ENCODE measurements at places on chromosomes 3 and 15. TPM values are rescaled to one million over a fixed set of nuclear protein-coding genes. Genes with fewer than 3 reads are reported as not detected.

Gene MYLK
- total RNA-seq: 116 TPM

Gene LHFPL4
- total RNA-seq: not detected

Gene WDR93
- total RNA-seq: not detected

Gene AP3B2
- total RNA-seq: 0.34 TPM

Gene FBXO40
- 146 TPM for total RNA-seq

Gene SLC30A4
- total RNA-seq: 4.9 TPM

Gene PCOLCE2
- total RNA-seq: 153 TPM

Gene PCLAF
- total RNA-seq: 3.8 TPM

Gene SNURF
- 29.7 TPM for total RNA-seq

Gene ZBED2
- not detected for total RNA-seq
